ENCODE measurements at places on chromosomes 12 and 14.

GRCh38 chr14:28412077-28412476 lies 354.5 kb upstream of the FOXG1 start:
- no peak for DNase-seq

DNA sequence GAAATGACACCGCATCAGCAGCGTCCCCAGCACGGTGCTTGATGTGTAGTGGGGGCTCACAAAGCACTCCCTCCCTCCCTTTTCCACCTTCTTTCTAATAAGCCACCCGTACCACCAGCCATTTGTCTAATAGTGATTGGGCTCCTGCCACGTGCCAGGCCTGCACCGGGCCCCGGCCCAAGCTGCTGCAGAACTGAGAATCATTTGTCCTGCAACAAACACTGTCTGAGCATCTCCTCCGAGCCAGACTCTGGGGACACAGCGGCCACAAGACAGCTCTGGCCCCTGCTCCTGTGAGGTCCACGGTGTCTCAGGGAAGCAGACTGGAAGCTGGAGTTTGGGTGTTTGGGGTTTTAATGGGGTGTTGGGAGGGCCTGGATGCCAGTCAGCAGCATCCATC lies 43.9 kb downstream of the MVK start:
- no peak for DNase-seq

DNA sequence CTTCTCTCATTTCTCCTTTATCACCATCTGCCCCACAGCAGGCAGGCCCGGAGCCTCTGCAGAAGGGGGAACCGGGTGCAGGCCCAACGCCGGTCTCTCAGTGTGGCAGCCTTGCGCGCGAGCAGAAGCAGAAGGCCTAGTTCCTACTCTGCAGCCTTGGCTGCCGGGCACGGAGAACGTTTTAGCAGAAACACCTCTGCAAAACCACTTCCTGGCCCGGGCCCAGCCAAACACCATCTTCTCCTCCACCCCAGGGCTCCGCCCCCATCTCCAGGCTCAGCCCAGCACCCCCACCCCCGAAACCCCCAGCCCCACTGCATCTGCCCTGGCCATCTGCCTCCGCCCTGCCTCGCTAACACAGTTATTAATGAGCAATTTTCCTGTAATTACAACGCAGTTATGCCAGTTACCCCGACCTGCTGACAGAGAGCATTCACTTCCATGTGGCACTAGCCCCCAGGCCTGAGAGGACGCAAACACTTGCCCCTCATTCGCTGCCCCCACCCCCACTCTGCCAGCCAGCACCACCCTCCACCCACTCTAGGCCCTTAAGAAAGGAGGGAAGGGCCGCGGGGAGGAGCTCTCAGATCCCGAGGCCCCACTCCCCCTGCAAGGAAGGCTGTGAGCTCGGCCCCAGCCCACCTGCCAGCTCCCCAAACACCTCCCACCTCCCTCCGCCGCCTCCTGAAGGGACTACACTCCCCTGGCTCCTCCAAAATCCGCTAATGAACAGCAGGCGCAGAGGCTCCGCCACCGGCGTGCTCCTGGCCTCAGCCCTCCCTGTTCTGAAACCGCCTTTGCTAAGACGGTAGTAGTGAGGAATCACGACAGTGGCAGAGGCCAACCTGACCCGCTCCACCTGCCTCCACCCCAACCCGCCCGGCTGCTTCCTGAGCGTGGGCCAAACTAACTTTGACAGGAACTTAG lies 44.7 kb upstream of the FBRSL1 start:
- peak; percentile 70 for DNase-seq

DNA sequence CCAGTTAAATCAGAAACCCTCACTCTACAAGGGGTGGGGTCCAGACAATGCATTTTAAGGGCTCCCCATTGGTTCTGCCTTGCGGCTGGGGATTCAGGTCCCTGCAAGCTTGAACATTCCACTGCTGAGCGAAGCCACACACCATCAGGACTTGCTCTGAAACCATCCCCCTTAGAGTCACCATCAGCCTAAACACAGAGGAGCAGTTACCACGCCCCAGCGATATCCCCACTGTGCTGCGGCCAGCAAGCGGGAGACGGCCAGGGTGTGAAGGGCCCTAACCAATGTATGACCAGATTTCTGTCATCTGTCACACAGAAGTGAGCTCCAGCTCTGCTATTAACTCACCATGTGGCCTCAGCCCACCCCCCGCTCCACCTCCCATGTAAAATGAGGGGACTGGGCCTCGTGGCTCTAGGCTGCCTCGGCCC lies 29.7 kb downstream of the CCDC88C start:
- DNase-seq = no peak

GRCh38 chr12:10562306-10562933 lies 51.0 kb downstream of the MAGOHB start:
- no peak for DNase-seq

DNA sequence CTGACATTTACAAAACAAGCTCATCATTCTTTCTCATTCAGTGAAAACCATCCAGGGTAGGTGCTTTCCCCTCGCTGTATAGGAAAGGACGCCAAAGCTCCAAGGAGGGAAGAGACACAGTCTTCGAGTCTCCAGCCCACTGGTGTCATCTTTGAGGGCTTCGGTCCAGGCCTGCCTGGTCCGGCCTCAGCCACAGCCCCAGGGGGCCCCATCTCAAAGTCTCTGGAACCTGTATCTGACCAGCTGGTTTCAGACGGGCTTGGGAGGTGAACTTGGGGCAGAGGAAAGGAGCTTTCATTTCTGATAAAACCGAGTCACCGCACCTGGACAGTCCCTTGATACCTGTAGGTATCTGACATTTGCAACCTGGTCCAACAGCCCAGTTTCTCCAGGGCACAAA lies 229.5 kb upstream of the RTL1 start:
- DNase-seq = no peak

DNA sequence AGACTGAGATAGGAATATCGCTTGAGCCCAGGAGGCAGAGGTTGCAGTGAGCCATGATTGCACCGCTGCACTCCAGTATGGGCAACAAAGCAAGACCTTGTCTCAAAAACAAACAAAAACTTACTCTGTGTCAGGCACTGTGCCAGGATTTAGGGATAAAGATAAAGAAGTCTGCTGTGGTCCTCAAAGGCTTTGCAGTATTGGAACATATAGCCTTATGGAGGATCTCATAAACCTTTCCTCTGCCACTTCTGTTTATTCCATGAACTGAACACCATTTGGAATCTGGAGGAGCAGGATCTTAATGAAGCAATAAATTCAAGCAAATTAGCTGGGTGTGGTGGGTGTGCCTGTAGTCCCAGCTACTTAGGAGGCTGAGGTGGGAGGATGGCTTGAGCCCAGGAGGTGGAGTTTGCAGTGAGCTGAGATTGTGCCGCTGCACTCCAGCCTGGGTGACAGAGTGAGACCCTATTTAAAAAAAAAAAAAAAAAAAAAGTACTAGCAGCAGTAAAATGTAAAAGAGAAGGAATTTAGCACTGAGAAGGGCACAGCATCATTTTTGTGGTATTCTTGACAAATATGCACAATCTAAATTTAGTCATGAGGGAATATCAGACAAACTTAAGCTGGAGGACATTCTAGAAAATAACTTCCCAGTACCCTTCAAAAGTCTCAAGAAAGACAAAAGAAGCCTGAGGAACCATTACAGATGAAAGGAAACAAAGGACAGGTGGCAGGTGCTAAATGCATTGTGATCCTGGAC lies 27.1 kb downstream of the BMAL2 start:
- no peak for DNase-seq

Data from activated T-cell treated with anti-CD3 and anti-CD28 coated beads for 48 hours (primary cell).